ENCODE measurements at places on chromosomes 3 and 15. TPM values are rescaled to one million over a fixed set of nuclear protein-coding genes. Genes with fewer than 3 reads are reported as not detected.

SCG3 gene
- not detected for total RNA-seq

PCSK6 gene
- total RNA-seq = 0.16 TPM

MESP2 gene
- not detected for total RNA-seq

RHOV gene
- total RNA-seq = not detected

MCCC1 gene
- total RNA-seq = 24.1 TPM

RHCG gene
- total RNA-seq = not detected

THSD4 gene
- 0.03 TPM for total RNA-seq

TTLL13 gene
- 0.46 TPM for total RNA-seq

ITIH3 gene
- total RNA-seq = not detected

FYTTD1 gene
- 52.4 TPM for total RNA-seq

CP gene
- not detected for total RNA-seq

PLA1A gene
- total RNA-seq = not detected

ACAP2 gene
- 64.5 TPM for total RNA-seq

PLAAT1 gene
- not detected for total RNA-seq

CYFIP1 gene
- total RNA-seq = 7.9 TPM
